WTC11 (cell line): ENCODE measurements at places on chromosomes 13 and 19.

DNA sequence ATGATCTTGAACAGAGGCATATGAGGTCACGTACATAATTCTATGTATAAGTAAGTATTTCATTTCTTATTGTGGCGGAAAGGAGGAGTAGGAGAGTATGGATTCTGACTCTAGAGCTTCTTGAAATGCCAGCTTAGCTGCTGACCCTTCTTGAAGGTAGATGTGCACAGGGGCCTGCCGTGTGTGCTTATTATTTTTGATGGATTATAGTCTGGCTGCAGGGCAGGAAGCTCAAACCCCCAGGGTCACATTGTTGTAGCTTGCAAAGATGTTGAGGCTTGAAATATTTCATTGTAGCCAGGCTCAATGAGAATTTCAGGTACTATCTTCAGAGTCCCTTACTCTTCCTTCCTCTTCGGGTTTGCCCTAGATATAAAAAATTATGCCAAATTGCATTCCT is 418.8 kb downstream of the OLFM4 start:
- no peak for DNase-seq
- H3K36me3 ChIP-seq = peaks cover 20% of the 10 kb centered on the region
- no peak overlapping the region for H3K27ac ChIP-seq
- peaks cover 7% of the 10 kb centered on the region for H3K27me3 ChIP-seq

DNA sequence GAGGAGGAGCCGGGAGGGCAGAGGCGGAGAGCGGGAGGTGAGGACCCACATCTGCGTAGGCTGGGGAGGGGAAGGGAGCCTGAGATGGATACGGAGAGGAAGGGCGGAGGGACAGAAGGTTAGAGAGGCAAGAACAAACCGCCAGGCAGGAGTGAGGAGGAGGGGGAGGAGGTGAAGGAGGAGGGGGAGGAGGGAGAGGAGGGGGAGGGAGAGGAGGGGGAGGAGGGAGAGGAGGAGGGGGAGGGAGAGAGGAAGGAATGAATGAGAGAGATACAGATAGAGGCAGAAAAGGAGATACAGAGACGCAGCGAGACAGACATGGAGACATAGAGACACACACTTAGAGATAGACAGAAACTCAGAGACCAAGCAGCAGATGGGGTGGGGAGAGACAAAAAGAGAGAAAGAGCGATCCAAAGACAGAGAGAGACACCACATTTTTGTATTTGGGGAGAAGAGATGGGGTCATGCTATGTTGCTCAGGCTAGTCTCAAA is 782 bp upstream of the CA11 start:
- no peak for DNase-seq
- H3K36me3 ChIP-seq = no peaks in the 10 kb centered on the region
- H3K27ac ChIP-seq = no peak overlapping the region
- peaks cover 9% of the 10 kb centered on the region for H3K4me1 ChIP-seq
- no peaks in the 10 kb centered on the region; the same call in 1 of the 2 replicates for H3K27me3 ChIP-seq

DNA sequence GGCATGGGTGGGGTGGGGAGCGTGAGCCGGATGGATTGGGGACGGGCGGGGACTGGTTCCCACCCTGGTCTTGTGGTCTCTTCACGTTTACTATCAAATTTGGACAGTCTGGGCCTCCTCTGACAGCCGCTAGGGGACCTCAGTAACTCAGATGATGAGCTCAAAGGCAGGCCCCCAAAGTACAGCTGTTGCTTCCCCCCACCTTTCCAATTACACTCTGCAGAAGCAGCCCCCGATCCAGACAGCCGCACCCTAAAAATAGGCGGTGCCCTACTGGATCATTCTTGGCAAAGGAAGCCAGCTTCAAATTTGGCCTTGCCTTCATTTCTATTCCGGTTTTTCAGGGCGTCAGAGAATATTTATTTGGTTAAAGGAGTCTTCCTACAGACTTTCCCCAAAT is 1.9 kb upstream of the FOXO1 start:
- peak overlapping the region; percentile 89 for H3K4me3 ChIP-seq
- no peaks in the 10 kb centered on the region for H3K36me3 ChIP-seq
- peaks cover 62% of the 10 kb centered on the region for H3K4me1 ChIP-seq
- H3K27ac ChIP-seq = no peak overlapping the region

GRCh38 chr13:79445968-79446645 is 34.8 kb upstream of the NDFIP2 start:
- no peaks in the 10 kb centered on the region for H3K27me3 ChIP-seq
- H3K4me3 ChIP-seq = no peak overlapping the region
- H3K4me1 ChIP-seq = peaks cover 25% of the 10 kb centered on the region
- H3K27ac ChIP-seq = no peak overlapping the region
- peak; percentile 35 for DNase-seq

- peaks cover 5% of the 10 kb centered on the region for H3K27me3 ChIP-seq
- no peak overlapping the region for H3K4me3 ChIP-seq
- no peak for DNase-seq
- H3K27ac ChIP-seq = no peak overlapping the region
- no peaks in the 10 kb centered on the region for H3K4me1 ChIP-seq
These were observed 135.8 kb upstream of the PEG3 start for GRCh38 chr19:56976300-56976699.

- peaks cover 28% of the 10 kb centered on the region for H3K27me3 ChIP-seq
- no peak for DNase-seq
- H3K27ac ChIP-seq = no peak overlapping the region
- H3K36me3 ChIP-seq = peaks cover 7% of the 10 kb centered on the region
- peaks cover 12% of the 10 kb centered on the region for H3K4me1 ChIP-seq
These were observed 2.3 kb downstream of the ACP4 start for GRCh38 chr19:50792272-50793250.

GRCh38 chr19:5025027-5025426 is 56.1 kb downstream of the KDM4B start:
- 0 out of 2 replicates have a peak, but pooled peaks cover 2% of the 10 kb centered on the region for H3K4me1 ChIP-seq
- no peaks in the 10 kb centered on the region for H3K27me3 ChIP-seq
- H3K4me3 ChIP-seq = no peak overlapping the region
- no peak overlapping the region for H3K27ac ChIP-seq
